ENCODE measurements at places on chromosomes 6 and 20.
A peak's percentile ranks its signal among the peaks of the same experiment; 100 is the strongest.

DNA sequence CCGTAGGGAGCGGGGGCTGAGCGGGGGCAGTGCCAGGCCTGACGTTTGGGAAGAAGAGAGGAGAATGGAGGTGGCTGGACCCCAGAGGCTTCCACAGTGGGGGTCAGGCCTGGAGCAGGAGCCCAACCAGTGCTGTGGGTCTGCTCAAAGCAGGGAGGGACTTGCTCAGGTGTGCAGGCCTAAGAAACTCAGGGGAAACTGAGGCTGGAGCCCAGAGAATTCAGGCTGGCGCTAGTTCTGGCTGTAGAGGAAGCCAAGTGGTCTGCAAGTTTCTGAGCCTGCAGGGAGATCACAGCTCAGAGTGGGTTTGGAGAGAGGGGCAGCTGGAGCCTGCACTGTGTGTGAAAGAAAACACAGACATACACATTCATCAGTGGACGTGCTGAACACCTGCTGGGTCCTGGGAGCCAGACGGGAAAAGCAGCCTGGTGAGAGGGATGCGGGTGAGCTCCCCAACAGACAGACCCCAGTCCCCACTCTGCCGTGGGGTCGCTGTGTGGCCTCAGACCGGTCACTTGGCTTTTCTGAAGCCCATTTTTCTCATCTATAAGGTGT is 17.7 kb upstream of the FOXP4 start:
- no peak for DNase-seq

GRCh38 chr6:137875606-137876005 is 8.5 kb downstream of the TNFAIP3 start:
- DNase-seq = no peak

DNA sequence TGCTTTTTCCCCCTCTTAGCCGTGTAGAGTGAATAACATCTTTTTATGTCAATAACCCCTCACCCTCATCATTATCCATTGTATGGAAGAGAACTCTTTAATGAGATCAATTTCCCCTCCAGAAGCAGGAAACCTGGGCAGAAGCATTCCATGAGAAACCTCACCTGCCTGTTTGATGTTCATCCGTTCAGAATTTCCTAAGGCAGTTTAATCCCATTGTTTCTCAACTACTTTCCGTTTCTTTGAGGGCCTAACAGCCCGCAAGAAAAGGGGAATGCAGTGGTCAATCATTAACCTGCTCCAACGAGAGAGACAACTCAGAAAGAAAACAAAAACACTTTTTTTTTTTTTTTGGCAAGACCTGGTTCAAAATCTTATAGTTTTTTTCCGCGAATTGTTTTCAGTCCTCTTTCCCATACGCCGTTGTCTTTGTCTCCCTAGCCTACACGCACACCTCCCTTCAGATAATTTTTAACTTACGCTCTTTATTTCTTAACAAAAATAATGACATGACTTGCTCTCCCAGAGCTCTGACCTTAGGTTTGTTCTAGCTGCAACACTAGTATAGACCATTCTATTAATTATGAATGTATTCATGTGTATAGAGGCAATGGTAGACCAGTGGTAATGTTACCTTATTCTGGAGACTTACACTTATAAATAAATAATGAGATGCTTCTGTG is 25.6 kb upstream of the ID4 start:
- no peak for DNase-seq

GRCh38 chr6:116444092-116444491 is 17.1 kb upstream of the CALHM6 start:
- DNase-seq = peak; percentile 45

DNA sequence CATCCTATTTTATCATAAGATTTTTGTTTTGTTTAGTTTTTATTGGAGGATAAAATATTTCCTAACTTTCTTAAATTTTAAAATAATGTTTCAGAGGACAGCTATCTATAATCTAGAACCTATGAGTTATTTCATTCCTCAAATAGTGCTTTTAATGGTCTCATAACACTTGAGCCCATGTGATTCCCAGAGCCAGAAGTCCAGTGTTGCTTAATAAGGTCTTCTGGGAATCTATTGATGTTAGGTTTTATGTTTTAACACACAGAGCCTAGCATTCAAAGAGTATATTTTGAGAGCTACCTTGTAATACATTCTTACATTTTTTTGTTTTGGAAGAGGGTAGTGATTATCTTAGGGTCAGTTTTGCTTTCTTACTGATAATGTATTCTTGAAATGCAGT is 200.2 kb downstream of the CENPW start:
- DNase-seq = no peak

DNA sequence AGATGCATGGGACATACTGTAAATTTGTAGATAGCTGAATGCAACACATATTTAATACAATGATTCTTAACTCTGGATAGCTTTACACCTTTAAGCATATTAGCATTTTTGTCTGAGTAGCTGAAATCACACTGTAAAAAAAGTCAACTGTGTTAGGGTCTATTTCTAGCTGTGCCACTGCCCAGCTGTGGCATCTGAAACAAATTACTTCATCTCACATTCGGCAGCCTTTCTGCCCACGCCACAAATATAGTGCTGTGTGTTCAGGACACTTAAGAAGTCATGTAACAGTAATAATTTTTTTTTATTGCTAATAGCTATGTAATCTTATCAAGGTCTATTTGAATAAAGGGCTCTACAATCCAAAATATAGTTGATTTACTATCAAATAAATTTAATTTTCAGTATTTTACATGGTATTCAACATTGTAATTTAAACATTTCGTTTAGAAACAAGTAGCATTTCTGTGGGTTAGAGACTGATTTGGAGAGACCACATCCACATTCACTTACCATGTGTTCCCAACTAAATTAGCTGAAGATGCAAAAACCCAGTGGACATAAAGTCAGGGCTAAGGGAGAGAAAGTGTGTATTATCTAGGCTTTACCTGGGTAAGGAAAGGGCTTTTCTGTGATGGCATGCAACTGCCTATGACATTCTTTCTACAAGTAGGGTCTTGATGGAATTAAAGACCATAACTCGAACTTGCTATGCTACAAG is 276.7 kb downstream of the PLCB1 start:
- DNase-seq = no peak

- no peak for DNase-seq
Observed at GRCh38 chr6:159892053-159892452, 1.3 kb downstream of the MAS1 start.

- DNase-seq = no peak
Observed at GRCh38 chr20:32808438-32808837, 11.3 kb upstream of the MAPRE1 start.

DNA sequence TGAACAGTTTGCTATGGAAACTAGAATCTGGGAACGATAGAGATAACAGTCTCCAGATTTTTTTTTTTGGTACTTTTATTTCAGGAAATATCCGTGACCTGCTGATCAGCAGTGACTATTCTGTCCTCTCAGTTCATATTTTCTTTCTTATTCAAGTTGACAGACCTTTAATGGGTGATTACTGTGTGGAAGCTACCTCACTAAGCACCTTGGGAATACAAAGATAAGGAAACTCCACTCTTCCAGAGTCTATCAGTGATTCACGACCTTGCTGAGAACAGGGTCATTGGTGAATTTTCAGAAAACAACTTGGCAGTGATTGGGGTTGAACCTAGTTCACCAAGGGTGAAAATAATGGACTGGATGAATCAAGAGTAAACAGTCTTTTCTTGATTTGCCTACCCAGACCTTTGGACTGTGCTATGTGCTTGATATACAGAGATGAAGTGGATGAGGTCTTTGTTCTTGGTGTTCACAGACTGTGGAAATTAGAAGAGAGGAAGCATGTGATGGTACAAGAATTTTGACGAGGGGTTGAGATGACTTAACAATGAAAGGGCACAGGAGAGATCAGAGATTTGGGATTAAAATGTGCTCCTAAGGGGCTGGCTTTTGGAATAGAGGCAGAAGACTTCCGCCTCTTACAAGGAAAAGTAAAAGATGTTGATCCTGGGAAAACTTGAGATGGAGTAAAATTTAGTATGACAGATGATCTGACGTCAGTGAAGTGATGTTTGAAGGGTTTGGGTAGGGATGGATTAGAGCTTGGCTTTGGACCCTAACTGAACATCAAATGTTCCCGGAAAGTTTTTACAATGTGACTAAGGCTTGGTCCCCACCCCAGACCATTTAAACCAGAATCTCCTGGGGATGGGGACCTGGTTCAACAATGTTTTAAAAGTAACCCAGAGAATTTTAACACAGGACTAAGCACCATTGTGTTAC is 1.2 kb downstream of the KAT14 start:
- no peak for DNase-seq

DNA sequence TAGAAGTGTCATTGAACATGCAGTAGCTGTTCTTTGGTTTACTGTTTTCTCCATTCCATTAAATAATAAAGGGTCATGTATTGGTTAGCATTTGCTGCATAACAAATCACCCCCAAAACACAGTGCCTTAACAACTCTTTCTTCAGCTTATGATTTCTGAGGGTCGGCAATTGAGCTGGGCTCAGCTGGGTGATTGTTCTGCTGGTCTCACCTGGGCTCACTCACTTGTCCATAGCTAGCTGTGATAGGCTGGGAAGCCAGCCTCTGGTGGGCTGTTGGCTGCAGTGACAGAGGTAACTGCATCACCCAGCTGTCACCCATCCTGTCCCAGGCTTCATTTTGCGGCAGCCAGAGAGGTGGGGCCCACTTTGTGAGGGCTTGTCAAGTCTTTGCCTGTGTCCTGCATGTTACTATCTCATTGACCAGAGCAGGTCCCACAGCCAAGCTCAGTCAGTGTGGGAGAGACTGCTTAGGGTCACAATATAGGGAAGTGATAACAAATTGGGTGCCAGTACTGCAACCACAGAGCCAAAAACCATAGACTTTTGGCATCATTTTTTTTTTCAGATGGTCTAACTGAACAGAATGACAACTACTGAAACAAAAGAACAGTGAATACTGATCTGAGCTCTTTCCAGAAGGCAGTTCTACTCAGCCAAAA is 76.9 kb downstream of the SYNDIG1 start:
- DNase-seq = no peak

Measured in RPMI7951 (cell line).